Glomerular endothelial cell (primary cell): ENCODE measurements at places on chromosomes 1 and 21.

DNA sequence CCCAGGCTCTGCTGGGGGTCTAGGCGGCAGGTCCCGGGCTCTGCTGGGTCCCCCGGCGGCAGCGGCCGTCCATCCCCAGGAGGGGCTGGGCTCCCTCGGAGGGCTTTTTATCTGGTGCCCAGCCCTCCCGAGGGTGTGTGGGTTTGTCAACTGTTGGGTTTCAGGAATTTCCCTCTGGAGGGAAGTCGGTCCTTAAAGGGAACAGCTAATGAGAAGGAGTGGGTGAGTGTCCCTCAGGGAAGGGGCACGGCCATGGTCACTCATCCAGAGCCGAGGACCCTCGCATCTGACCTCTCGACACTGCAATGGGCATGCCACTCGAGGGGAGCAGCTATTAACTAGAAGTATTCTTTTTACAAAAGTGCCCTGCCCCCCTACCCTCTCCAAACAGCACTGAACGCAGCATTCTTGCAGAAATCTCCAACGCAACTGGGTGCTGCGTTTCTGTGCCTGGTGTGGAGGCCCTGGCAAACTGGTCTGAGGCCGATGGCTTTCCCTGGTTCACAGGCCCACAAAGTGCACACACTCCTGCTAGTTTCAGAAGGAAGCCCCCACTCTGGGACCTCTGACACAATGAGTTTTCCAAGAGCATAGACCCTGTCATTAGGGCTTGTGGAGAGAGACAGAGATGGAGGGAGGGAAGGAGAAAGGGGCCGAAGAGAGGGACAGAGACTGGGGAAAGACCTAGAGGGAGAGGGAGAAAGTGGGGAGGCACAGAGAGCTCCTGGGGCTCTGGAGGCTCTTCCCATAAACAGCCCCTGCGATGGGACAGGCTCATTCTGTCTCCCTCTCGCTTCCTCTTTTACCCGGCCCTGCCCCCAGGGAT lies 1.0 kb upstream of the TSPEAR start:
- no peak for DNase-seq

DNA sequence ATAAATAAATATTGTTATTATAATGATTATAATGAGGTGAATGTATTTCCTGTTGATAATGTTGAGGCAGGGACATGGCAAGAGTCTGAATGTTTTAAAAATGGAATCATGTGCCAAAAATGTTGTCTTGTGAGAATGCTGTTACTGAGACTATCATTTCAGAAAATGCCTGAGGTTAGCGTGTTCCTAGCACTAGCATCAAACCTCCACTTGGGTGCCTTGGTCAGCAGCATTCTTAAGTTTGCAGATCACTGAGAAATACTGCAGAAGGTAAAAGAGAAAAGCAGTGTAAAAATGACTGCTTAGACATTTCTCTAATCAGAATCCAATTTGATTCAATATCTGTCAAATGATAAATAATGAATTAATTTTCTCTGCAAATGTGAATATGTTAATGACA lies 50.8 kb downstream of the OLFM3 start:
- no peak for DNase-seq

- no peak for DNase-seq
Measured at GRCh38 chr1:235206533-235207208, 45.6 kb upstream of the RBM34 start.

DNA sequence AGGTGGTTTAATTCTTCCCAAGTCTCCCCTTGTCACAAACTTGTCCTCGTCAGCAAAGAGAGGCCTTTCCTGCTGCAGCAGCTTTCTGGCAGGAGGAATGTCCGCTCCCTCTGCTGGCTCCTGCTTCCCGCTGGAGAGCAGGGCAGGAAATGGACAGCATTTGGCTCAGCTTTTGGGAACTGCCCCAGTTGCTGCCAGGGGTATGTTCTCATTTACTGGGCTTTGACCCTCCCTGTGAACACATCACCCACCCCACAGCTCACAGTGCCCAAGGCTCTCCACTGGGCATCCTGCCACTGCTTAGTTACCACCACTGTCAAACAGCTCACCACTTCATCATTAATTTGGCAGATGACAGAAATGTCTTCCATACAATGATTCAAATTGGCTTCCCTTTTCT lies 75.4 kb downstream of the MRPL37 start:
- DNase-seq = no peak

DNA sequence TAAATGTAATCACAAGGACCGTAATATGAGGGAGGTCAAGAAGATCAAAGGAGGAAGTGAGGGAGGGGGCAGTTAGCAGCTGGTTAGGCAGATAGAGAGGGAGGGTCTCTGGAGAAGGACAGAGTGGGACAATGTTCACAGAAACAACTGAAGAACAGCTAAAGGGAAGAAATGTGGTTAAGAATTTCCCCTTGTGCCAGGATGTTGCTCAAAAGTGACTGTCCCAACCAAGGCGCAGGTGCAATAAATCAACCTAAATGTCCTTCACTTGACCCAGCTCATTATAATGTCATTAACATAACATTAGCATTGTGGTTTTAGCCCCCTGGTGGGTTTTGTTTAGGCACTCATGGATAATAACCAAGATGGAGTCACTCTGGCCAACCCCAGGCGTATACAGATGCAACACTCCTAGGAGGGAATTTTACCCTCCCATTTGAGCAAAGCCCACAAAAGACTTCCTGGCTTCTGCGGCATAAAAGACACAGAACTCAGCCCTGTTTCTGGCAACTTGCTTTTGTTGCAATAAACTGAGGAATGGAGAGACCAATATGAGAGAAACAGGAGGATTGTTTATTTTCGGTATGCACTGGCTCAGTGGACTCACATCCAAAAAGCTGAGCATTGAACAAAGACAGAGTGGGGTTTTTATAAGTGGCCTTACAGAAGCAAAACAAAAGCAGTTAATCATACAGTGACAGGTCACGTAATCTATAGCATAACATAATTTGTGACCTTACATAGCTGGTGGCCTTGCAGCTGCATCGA lies 7.3 kb upstream of the CA6 start:
- DNase-seq = no peak
